Upper lobe of right lung (tissue), 1 donor: ENCODE measurements at places on chromosomes 6 and 20. TPM values are rescaled to one million over a fixed set of nuclear protein-coding genes. Genes with fewer than 3 reads are reported as not detected.

HUS1B gene
- total RNA-seq = 1.0 TPM

PI16 gene
- 3.4 TPM for total RNA-seq

- no peak for DNase-seq
These were observed 238.5 kb downstream of the FARS2 start for GRCh38 chr6:5499644-5500306.

DNA sequence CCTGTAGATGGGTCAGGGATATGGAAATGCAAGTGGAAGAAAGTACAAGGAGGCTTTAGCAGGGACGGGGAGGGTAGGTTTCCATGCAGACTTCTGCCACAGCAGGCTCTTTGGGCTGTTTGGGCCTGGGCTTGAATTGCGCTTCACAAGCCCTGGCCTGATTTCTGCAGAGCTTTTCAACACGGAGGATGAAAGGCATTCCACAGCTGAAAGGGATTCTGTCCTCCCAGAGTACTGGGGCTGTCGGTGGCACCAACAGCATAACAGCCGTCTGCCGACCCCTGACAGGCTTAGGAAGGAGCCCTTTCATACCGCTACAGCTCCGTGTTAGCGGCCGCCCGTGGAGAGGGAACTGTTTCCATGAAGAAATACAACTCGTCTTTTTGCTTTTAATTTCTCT is 22.9 kb upstream of the TBC1D7 start:
- DNase-seq = no peak

DNA sequence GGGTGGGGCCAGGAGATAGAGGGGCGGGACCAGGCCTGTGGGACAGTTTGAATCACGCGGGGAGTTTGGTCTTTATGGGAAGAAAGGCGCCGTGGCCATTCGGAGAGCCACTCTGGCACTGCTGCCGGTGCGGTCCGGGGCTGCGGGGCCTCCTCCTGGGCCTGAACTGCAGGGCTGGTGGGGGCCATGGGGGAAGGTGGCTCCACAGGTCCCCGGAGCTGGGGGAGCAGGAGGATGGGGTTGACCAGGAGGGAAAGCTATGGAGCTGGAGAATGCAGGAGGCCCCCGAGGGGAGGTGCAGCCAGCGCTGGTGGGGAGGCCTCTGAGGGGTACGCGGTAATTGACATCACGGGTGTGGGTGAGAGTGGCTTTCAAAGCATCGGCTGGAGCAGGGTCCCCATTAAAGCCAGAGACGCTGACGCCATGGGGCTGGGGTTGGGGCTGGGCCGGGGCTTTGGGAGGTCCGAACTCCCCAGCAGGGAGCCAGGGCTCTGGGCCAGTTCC is 1.8 kb upstream of the BHLHE23 start:
- DNase-seq = no peak

ZBTB9 gene
- total RNA-seq = 5.8 TPM
